ENCODE measurements at places on chromosomes 2 and 18. TPM values are rescaled to one million over a fixed set of nuclear protein-coding genes. Genes with fewer than 3 reads are reported as not detected.

NOTO gene
- not detected for total RNA-seq

SLC9A2 gene
- total RNA-seq, result not detected

FIGLA gene
- total RNA-seq, result not detected

CLEC4F gene
- total RNA-seq, result 0.21 TPM

ASXL3 gene
- under 0.01 TPM for total RNA-seq

TMEM214 gene
- 10.7 TPM for total RNA-seq

MYOM1 gene
- total RNA-seq, result 0.94 TPM

STEAP3 gene
- 1.5 TPM for total RNA-seq

VWA3B gene
- not detected for total RNA-seq

UGT1A6 gene
- not detected for total RNA-seq

UGT1A4 gene
- not detected for total RNA-seq

C2orf74 gene
- total RNA-seq, result 3.8 TPM

SERPINB10 gene
- 5.7 TPM for total RNA-seq

GPD2 gene
- total RNA-seq, result 17.5 TPM

ANO7 gene
- total RNA-seq, result 0.10 TPM

FAM228A gene
- total RNA-seq, result 0.10 TPM

ACADL gene
- not detected for total RNA-seq

DSEL gene
- 1.5 TPM for total RNA-seq

TWIST2 gene
- 0.21 TPM for total RNA-seq

MTCL1 gene
- total RNA-seq, result 0.63 TPM

EFHD1 gene
- total RNA-seq, result 0.42 TPM

GCG gene
- total RNA-seq, result not detected

RAB6C gene
- total RNA-seq, result 0.10 TPM

ACMSD gene
- total RNA-seq, result not detected

FBLN7 gene
- total RNA-seq, result 7.8 TPM

CD28 gene
- total RNA-seq, result 85.3 TPM

ACKR3 gene
- 2.7 TPM for total RNA-seq

SKA1 gene
- total RNA-seq, result 0.73 TPM

RBKS gene
- total RNA-seq, result 12.1 TPM

GATA6 gene
- 0.10 TPM for total RNA-seq

ANKRD62 gene
- not detected for total RNA-seq

REG3A gene
- not detected for total RNA-seq
